ENCODE measurements at places on chromosomes 2 and 18. TPM values are rescaled to one million over a fixed set of nuclear protein-coding genes. Genes with fewer than 3 reads are reported as not detected.

Gene MEIS1
- 28.1 TPM for total RNA-seq

Gene CASP8
- 24.1 TPM for total RNA-seq

Gene NEURL3
- not detected for total RNA-seq

Gene TEX44
- not detected for total RNA-seq

Gene FLACC1
- total RNA-seq = 0.48 TPM

Gene TSPYL6
- not detected for total RNA-seq

Gene PDK1
- 10.3 TPM for total RNA-seq
